Activated CD4-positive, alpha-beta memory T cell treated with anti-CD3 and anti-CD28 coated beads for 36 hours (primary cell): ENCODE measurements at places on chromosomes 4 and X. TPM values are rescaled to one million over a fixed set of nuclear protein-coding genes. Genes with fewer than 3 reads are reported as not detected.

The RTL3 gene
- not detected for total RNA-seq

The FGF5 gene
- total RNA-seq: not detected

The SLITRK2 gene
- not detected for total RNA-seq

The NIPAL1 gene
- 1.3 TPM for total RNA-seq

The PLK4 gene
- 43.5 TPM for total RNA-seq
